Astrocyte of the hippocampus (primary cell): ENCODE measurements at places on chromosomes 11 and 22.

- no peak for DNase-seq
Measured at GRCh38 chr22:27409299-27409698, 392.3 kb downstream of the MN1 start.

DNA sequence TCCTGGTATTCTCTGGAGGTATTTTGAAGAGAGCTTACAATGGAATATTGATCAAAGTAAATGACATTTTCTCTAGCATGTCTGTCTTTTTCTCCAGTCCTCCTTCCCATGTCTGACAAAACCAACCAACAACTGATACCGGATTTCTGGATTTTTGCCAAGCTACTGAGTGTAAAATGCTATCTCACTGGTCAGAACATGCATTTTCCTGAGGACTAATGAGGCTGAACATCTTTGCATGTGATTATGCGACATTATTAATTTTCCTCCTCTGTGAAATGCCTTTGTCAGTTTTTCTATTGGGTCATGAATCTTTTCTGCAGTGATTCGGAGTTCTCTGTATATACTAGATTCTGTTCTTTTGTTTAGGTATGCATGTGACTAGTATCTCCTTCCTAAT lies 51.4 kb downstream of the CDON start:
- no peak for DNase-seq

DNA sequence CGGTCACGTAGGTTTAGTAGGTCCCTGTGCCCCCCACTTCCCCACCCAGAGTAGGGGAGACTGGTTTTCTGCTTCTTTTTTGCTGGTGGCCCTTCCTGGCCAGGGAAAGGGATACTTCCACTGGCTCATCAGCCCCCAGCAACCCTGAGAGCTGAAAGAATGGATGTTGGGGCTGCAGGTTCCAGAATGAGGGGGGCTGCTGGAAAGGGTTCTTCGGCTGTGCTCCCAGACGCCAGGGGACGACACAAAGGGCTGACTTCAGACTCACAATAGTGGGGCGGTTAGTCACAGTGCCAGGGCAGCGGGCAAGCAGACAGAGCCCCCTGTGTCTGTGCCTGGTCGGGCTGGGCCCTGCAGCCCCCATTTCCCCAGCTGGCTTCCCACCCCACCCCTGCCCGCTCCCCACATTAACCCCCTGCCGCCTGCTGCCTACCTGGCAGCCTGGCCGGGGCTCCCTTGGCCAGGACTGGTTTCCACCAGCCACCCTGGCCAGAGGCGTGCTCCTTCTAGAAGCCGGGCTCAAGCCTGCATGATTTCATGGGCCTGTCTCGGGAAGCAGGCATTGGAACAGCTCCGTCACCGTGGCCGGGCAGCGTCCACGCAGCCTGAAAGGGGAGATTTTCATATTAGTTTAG lies 79.1 kb upstream of the WNT7B start:
- DNase-seq: peak; percentile 80

GRCh38 chr22:29359469-29359868 lies 28.9 kb downstream of the AP1B1 start:
- peak; percentile 86 for DNase-seq

DNA sequence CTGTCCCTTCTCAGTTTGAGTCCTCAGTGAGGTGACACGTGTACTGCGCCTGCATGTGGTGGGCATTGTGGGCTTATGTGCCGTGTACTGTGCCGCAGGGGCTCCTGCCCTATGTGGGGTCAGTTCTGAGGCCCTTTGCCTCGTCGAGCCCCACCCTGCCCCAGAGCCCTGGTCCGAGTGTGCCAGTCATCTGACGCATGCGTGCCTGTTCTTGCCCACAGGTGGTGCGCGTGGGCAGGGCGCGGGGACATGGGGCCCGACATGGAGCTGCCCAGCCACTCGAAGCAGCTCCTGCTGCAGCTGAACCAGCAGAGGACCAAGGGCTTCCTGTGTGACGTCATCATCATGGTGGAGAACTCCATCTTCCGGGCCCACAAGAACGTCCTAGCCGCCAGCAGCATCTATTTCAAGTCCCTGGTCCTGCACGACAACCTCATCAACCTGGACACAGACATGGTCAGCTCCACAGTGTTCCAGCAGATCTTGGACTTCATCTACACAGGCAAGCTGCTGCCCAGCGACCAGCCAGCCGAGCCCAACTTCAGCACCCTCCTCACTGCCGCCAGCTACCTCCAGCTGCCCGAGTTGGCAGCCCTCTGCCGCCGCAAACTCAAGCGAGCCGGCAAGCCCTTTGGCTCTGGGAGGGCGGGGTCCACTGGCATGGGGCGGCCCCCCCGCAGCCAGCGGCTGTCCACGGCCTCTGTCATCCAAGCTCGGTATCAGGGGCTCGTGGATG lies 22.3 kb upstream of the TMEM191C start:
- DNase-seq: no peak

DNA sequence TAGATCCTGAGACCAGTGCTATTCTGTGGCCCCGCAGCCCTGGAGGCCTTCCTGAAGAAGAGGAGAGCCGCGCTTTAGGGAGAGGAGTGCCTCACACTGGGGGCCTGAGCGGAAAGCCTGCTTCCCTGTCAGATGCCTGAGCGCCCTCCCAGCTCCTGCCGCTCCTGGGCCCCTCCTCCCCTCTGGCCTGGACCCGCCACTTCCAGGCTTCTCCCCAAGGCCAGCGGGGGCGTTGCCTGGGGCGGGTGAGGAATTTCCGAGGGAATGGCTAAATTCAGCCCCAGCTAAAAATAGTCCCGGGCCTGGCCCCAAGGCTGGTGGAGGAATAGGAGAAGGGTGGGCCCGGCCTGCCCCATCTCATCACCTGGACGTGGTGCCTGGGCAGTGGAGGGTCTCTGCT lies 15.4 kb downstream of the ARHGEF17 start:
- DNase-seq: peak; percentile 84

DNA sequence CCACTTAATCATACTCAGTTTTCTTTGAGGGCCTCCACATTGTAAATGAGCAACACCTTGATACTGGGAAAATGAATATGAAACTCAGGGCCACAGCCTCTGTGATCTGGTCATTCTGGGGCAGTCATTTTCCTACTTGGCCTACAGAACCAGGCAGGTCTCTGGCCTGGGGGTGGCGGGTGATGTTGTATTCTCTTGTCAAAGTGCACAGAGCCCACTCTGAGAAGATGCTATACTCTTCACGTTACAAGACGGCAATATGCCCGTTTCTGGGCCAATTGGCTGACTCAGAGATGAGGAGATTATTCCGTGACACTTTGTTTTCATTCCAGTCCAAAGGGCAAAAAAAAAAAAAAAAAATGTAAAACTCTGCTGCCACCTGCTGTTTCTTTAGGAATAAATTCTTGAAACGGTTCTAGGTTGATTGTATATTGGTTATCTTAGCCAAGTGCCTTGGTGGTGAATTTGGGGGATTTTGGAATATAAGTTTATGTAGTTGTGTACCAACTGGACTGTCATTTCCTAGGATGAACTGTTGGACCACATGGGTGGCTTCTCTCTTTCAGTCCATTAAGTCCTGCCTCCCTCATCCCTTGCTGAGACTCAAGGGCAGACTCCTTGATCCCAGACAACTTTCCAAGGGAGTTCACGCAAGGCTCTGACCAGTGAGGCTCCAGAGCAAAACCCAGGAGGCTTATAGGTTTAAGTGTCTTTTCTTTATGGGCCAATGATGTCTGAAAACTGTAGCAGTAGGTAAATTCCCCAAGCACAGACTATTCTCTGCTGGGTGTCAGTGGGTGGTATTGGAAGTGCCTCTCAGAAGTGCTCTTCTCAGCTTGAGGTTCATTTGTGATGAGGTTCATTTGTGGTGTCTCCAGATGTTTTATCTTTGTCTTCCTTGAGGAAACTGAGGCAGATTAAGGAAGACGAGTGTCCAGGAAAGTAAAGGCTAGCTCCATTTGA lies 18.2 kb downstream of the ADM start:
- DNase-seq: peak; percentile 85

DNA sequence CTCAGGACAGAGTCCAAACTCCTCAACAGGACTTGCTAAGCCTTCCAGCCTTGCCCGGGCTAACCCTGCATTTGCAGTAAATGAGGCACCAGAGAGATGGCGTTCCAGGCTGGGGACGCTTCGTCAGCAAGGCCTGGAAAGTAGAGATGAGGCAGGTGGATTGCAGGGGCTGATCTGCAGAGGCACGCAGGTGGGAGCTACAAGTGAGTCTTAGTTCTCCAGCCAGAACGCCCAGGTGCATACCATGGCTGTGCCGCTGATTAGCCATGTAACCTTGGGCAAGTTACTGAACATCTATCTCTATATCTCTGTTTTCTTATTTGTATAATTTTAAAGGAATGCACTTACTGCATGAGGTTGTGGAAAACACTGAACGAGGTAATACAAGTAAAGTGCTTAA lies 52.7 kb upstream of the BARX2 start:
- DNase-seq: no peak
